Stimulated activated CD4-positive, alpha-beta T cell treated with anti-CD3 and anti-CD28 coated beads, Interleukin-4, amount 100 ng/mL, for 24 hours (primary cell): ENCODE measurements at places on chromosomes 16 and 17.

GRCh38 chr16:69496376-69496775 lies 69.4 kb upstream of the NFAT5 start:
- DNase-seq = no peak

DNA sequence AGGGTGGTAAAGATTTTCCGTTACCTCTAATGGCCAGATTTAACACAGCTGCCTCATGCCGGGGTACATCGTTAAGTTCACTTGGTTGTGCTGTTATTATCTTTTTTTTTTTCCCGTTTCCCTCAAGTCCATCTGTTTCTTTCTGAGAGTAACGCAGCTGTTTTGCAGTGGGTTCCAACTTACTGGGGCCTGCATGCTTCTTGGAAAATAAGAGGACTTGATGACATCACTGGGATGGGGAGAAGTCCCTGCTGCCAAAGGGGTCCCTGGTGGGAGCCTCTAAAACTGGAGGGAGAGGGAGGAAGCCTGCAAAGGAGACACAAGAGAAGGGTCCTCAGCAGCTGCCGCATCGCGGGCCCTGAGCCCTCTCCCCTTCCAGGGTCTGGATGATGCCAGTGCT lies 77.8 kb upstream of the NOL11 start:
- no peak for DNase-seq

GRCh38 chr16:82050506-82050905 lies 15.5 kb downstream of the HSD17B2 start:
- no peak for DNase-seq

- DNase-seq = peak; percentile 28
These were observed 63.9 kb upstream of the DNAJA2 start for GRCh38 chr16:47037396-47037745.

DNA sequence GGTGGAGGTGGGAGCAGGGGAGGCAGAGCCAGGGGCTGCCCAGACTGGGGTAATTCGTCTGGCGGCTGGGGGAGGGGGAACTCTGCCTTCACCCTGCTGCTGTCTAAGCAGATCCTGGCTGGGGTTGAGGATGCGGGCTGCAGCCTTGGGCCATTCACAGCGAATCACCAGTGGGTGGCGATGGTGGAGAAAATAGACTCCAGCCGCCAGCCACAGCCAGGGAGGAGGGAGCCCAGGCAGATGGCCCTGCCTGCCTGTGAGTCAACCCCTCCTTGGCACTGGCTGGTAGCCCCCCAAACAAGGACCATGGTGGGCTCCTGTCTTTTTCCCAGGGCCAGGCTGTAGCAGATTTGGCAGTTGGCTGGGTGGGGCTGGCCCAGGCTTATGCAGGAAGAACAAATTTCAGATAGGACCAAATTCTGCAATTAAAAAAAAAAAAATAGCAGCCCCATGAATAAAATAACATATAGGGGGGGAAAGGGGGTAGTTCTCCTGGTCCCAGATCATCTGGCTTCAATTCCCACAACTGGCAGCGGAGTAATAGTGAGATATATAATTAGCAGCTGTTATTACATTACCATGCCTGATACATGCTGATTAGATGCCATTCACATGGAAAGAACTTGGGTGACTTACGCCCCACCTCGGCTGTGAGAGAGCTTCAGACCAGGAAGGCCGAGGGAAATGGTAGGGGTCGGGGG lies 41.5 kb upstream of the CDH5 start:
- no peak for DNase-seq

DNA sequence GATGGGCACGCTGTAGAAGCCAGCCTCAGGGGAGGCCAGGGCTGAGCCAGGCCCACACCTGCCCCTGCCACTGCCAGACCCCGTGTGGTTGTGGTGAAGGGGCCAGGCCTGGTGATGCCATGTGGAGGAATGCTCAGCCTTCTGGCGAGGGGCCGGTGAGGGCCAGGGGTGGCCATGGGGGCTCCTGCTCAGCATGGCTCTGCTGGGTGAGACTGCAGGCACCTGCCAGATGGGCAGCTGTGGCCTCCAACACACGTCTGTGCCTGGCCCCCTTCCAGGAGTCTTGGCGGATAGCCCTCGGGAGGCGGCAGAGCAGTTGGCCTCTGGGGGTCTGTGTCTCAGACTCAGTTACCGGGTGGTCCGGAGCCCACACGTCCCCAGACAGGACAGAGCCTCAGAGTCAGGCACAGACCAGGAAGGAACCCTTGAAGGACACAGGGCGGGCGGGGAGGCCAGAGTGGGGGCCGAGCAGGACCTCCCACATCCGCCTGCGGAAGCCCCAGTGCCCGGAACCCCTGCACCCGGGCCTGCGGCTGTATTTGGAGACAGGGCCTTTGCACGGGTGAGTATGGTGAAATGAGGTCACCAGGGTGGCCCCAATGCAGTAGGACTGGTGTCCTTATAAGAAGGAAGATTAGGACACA lies 22.5 kb upstream of the CHMP6 start:
- no peak for DNase-seq

- DNase-seq = peak; percentile 89
These were observed 18.4 kb upstream of the ZFP90 start for GRCh38 chr16:68520649-68521086.

DNA sequence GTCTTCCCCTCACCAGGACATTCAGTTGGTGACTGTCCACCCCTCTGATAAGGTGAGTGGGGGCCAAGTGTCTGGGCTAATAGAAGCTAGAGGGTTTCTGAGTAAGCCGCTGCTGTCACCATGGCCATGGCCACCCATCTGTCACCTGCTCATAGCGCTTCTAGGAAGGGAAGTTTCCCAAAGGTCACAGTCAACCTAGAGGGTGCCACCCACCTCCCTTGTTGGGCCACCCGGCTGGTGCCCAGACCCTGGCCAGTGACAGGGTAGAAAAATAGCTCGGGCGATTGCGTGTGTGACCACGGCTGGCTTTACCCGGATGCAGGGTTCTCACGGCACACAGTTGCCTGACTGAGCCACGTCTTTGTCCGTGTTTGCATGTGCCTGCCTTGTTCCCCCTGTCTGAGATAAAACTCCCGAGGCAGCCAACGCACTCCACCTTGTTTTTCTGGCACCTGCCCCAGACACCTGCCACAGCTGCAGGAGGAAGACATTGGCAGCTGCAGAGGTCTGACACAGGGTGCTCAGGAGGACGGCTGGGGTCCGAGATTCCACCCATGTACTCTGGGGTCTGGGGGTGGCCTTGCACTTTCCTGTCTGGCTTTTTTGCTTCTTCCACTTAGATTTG lies 809 bp downstream of the PIRT start:
- no peak for DNase-seq
